ENCODE measurements at places on chromosomes 3 and 15.

DNA sequence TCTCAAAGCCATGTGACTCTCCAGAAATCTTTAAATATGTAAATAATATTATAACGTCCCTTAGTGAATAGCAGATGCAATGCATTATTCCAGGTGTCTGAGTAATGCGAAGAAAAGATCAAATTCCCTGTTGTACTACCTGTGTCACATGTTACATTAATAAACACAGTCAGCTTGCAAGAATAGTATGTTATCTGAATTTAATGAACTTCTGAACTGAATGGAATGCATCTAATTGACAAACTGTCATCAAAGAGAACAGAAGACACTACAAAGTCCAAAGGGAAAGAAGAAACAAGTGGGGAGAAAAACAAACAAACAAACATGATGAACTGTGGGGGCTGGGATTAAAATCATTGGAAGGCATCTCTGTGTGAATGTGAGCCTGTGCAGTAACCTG lies 508.8 kb downstream of the LPP start:
- DNase-seq = no peak

DNA sequence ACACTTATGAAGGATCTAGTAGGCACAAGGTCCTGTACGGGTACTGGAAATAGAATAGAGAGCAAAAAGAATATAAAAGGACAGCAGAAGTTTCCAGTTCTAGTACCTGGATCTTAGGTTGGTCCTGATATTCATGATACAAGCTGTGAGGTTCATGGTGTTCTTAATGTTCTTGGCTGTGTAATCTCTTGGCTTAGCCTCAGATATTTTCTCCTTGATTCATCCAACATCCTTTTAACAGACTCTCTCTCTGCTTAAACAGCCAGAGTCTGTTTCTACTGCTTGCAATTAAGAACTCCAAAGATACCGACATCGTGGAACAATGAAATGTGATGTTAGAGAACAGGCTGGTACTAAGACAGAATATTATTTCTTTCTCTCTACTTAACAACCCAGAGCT lies 49.9 kb downstream of the CNTN3 start:
- DNase-seq = no peak

DNA sequence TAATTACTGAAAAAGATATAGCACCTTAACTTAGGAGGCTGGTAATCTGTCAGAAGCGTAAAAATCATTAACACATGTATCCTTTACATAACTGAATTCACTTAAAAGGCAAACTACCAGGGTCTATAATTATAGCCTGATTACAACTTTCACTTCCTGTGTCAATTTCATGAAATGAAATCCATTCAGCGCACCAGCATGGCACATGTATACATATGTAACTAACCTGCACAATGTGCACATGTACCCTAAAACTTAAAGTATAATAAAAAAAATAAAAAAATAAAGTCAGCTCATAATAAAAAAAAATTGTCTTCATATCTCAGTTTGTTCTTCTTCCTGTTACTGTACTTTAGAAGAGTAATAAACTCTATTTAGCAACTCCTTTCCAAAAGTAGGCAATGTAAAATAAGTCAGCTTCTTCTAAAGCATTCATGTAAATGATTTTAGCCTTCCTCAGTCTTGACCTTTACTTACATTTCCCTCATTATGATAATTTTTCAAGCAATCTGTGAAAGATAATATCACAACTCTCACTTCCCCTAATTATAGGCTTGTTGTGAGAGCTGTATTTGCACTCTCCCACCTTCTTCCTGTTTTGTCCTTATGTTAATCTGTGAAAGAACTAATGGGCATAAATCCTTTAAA lies 50.1 kb downstream of the KBTBD8 start:
- DNase-seq = no peak

- peak; percentile 37 for DNase-seq
Observed at GRCh38 chr3:57221883-57222282, 5.6 kb upstream of the APPL1 start.

DNA sequence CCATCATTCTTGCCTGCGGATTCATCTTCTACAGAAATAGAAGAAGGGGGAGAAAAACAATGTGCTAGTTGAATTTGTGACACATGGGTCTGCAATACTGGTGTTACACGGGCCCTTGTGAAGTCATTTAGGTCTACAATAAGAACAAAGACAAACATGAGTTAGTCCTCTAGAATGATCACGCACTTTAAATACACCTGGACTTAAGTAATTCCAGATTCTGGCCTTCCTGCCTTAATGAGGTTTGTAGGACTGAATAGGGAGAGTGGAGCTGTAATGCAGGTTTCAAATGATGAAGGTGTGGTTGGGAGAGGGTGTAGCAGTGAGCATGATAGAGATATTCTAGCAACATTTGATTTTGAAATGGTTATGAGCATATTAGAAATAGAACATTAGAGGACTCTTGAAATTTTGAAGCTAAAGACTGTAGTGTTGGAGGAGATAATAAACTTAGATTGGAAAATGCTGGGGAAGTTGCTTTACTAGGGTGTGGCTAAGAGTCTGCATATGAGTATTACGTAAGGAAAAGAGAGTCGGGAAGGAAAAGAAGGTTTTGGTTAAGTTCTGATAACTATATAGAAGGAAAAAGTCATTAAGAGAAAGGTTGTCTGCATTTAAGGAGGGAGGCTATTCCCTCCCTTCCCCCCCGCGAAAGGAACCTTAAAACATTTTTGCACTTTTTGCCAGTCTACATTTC lies 606 bp downstream of the EIF2A start:
- no peak for DNase-seq

DNA sequence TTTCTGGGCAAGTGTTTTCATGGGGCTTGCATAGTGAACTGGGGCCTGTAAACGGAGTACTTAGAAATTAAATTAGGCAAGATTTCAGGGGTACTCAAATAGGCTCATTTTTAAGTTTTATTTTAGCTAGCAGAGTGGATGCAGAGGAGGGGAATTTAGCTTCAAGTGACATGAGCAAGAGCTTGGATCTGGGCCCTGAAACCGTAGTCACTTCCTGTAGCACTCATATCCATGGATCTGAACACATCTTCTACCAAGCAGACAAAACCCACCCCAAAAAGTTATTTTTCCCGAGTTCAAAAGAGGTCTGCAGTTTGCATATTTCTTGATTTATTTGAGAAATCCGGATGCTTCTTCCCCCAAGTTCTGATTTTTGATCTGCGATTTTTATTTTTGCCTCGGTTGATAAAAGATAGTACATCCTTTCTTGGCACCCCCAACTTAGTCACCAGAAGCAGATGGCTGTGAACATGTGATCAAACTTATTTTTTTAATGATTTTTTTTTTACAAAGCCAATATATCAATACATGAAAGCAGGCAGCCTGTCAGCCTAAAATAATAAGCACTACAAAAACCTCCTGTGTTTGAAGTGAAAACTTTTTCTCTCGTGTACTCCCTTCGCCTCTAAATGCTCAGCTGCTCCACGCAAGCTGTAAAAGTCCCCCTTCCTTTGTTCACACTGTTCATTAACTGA lies 36.6 kb upstream of the STT3B start:
- no peak for DNase-seq

- no peak for DNase-seq
Observed at GRCh38 chr15:80414546-80415357, 10.6 kb downstream of the ARNT2 start.

- peak; percentile 35 for DNase-seq
Observed at GRCh38 chr3:69451594-69451993, 65.7 kb upstream of the FRMD4B start.

- DNase-seq = peak; percentile 59
Observed at GRCh38 chr15:38885001-38885400, 320.4 kb upstream of the RASGRP1 start.

DNA sequence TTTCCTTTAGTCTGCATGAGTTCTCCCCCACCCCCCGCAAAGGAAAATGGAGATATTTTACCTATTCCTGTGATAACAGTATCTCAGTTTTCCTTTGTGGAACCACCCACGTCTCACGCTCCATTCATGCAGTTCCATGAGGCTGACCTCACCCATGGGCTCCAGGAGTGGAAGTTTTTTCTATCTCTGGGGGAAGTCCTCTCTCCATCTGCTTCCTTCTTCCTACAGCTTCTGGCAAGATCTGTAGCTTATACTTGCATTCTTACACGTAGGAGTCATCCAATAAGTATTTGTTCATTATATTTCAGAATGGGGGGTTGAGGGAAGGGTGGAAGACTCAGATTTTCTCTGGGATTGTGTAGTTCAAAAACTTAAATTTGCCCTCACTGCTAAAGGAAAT lies 5.8 kb upstream of the GLCE start:
- peak; percentile 96 for DNase-seq

DNA sequence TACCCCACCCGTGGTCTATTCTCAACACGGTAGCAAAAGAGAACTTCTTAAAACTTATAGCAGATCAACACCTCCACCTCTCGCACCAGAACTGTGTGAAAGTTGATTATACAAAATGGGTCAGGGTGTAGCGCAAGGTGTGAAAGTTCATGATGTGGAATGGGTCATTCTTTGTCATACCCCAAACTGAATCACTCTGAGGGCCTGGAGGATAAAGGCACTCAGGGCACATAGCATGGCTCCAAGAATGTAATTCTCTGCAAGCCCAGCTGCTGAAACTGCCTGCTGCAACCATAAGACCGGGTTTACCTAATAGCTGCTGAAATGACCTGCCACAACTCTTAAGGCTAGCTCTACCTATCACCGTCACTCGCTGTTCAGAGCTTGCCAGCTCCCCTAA lies 70.0 kb downstream of the FOXP1 start:
- no peak for DNase-seq

- no peak for DNase-seq
Observed at GRCh38 chr3:9791790-9792404, 376 bp downstream of the TADA3 start.
